ENCODE measurements at places on chromosomes 7 and 10.
A peak's percentile ranks its signal among the peaks of the same experiment; 100 is the strongest.

GRCh38 chr7:100093498-100093897 lies 4.7 kb downstream of the COPS6 start:
- no peak for DNase-seq

GRCh38 chr7:67391168-67391567 lies 394.5 kb downstream of the TYW1 start:
- DNase-seq, result no peak

DNA sequence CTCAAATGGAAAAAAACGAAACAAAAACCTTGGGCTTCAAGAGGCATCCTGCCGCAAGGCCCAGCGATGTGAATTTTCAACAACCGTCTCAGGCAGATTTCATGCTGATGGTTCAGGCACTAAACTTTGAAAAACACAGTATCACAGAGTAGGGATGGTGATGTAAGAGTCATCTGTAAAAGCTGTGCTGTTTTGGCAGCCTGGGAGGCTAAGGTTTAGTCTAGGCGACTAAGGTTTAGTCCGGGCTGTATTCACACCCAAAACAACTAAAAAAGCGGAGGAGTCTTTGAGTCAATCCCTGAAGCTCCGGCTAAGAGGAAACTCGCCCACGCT lies 420 bp upstream of the MINPP1 start:
- no peak for DNase-seq

- no peak for DNase-seq
Measured at GRCh38 chr10:133264461-133264860, 12.2 kb downstream of the ADAM8 start.

DNA sequence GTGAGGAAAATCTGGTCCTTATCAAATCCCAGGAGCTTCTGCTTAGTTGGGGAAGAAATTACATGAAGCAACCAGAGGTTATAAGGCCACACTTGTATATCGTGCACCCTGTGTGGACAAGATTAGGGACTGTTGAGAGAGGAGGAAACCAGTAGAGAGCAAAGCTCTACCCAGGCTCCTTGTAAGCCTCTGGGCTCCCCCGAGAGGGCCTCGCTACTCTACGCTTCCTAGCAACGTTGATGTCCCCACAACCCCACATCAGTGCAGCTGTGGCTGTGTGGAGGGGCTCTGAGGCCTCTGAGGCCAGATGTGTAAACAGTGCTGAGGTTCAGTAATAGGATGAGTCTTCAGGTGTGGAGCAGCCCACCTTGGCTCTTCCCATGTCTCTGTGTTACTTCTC lies 16.0 kb downstream of the HIF1AN start:
- no peak for DNase-seq

GRCh38 chr10:81270051-81270450 lies 604.9 kb upstream of the NRG3 start:
- DNase-seq, result no peak

DNA sequence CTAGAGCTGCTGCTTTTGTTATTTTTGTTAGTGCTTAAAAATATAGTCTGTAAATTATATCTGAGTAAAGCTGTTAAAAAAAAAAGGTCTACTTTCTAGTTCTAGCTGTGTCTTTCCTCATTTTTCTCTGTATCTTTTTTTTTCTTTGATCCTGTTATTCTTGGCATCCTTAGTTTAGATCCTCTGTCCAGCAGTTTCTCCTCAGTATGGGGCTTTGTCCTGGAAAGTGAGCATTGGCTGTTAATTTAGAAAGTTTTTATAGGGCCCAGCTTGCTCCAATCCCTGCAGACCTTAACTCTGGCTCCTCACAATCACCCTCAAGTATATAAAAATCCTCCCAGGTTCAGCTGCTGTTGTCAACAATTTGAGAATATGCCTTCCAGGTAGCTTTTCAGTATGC lies 23.5 kb downstream of the DDX50 start:
- DNase-seq, result no peak

DNA sequence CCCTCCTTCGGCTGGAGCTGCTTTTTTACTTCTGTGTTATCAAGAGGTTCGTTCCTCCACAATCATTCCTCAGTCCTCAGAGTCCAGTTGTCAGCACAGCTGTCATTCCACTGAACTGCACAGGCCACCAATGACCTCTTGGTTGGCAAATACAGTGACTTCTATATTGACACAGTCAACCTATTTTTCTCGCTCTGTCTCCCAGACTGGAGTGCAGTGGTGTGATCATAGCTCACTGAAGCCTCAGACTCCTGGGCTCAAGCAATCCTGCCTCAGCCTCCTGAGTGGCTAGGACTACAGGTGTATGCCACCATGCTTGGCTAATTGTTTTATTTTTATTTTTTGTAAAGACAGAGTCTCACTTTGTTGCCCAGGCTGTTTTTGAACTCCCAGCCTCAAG lies 27.7 kb downstream of the CRCP start:
- DNase-seq, result no peak

- peak; percentile 28 for DNase-seq
Measured at GRCh38 chr7:22001345-22002004, 55.8 kb upstream of the CDCA7L start.

- no peak for DNase-seq
Measured at GRCh38 chr10:12839941-12840611, 161.4 kb downstream of the CCDC3 start.

- DNase-seq, result no peak
Measured at GRCh38 chr7:106068538-106068961, 43.6 kb downstream of the SYPL1 start.

DNA sequence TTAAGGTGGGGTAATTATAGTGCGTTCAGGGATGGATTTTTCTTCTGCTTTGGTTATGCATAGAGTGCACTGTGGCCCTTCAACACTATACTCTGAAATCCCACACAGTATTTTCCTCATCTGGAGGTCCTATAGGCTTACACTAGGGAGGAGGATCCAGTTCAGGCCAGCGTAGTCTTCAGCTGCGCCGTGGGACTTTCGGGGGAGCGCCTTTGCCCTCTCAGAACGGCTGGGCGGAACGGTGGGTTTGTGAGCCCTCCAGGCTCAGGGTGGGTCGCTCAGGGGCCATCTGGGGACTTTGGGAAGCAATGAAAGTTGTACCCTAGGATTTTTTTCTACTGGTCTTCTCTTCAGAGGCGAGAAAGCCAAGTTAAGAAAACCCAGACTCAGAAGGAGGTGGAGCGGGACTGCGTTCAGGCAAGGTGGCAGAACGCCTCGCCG lies 652 bp upstream of the VPS26A start:
- DNase-seq, result peak; percentile 6

DNA sequence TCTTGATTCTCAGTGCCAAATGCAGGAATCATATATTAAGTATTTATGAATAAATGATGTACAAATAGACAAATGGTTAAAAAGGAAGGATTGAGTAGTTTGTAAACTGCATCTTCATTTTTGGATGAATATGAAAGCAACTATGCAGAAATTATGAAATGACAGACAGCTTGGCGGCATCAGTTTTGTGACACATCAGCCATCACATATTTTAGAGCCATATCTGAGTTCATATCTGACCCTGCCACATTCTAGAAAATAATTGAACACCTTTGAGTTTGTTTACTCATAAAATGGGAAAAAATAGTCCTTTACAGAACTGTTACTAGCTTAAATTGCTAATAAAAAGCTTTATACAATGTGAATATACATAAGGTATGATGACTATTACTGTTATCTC lies 448.2 kb downstream of the KIF20B start:
- DNase-seq, result no peak

DNA sequence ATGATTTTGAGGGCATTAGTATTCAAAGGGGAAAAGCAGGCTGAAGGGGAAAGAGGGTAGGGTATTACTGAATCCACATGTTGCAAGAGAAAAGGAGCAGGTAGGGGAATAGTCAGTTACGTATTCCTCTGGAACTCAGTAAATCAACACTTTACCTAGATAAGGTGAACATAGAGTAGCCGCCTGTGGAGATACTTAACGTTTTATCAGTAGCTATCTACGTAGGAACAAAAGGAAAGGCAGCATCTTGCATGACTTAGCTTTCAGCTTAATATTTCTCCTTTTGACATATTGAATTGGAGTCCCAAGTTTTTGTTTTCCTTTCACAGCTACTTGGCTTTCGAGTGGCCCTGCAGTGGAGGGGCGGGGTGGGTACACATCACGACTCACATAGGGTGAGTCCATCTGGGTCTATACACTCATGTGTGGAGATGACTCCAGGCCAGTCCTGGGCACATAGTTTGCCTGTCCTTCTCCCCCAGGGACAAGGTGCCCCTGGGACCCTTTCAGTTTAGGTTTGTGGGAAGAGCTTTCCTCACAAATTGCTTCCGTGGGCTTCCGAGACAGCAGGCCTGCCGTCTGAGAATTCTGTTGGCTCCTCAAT lies 48.1 kb downstream of the CCNY start:
- DNase-seq, result no peak

GRCh38 chr10:127135844-127136577 lies 60.4 kb downstream of the INSYN2A start:
- DNase-seq, result no peak

DNA sequence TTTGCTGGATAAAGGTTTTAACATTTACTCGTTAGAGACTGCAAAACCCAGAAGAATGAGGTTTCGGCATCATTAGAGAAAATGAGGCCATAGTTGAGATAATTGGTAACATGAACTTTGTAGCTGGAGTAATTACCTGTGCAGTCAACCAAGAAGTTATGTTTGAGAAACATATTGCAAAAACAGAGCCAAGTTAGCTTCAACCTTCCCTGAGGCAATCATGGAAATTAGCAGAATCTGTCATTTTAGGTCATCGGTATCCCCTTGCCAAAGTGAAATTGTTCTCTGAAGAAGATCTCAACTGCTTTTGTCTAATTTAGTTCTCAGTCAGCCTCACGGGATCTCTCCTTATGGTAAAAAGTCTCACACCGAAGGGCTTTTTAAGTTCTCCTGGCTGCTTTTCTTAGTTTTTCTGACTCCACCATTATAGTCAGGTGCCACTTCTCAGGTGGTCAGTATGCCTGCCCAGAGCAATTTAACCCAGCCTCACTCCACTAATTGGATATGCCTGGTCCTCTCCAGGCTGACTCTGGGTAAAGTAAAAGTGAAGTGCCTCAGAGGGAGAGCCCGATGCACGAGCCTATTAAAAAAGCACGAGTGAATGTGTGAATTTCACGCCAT lies 52.5 kb downstream of the NRCAM start:
- DNase-seq, result peak; percentile 26

DNA sequence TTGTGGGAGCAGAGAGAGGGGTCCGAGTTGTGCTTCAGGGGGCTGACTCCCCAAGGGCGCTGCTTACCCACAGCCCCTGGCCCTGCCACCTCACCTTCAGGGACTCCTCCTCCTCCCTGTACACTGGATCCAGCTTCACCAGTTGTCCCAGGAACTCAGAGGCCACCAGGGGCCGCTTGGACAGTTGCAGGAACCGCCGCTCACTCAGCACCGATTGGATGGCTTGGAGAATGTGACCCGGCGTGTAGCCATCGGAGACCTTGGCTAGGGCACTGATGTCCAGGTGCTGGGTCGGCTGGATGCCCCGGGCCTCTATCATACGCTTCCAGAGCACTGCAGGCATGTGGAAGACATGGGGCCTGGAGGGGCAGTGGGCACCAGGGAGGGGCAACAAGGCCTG lies 4.5 kb upstream of the ASB10 start:
- no peak for DNase-seq

- no peak for DNase-seq
Measured at GRCh38 chr10:79400146-79401004, 45.0 kb downstream of the ZCCHC24 start.

GRCh38 chr7:1383398-1384112 lies 75.7 kb downstream of the MICALL2 start:
- no peak for DNase-seq

- no peak for DNase-seq
Measured at GRCh38 chr10:32338262-32338661, 8.7 kb downstream of the EPC1 start.

DNA sequence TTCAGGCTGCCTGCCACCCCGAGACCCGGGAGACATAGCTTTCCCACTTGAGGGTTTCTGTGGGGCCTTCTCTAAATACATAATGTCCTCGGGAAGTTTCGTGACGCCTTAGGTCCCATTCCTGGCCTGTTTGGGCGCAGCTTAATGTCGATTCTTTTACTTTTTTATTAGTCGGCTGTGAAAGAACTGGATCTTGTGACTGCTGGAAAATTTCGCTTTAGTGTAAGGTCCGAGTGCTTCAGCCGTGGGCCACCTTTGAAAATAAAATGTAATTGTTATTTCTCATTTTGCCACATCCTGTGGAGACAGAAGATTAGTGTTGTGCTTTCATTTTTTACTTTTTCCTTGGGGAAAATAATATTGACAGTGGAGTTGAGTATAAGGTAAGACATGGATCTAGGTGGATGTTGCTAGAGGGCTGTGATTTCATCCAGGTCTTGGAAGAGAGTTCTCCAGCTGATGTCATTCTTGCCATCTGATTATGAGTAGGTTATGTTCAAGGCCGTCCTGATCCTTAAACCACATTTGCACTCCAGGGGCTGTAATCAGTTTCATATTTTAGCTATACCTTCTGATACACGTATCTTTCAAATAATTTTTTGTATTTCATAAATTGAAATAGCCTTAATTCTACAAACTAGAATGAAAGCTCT lies 830 bp downstream of the RAB18 start:
- no peak for DNase-seq

GRCh38 chr7:129824291-129825208 lies 128.2 kb downstream of the UBE2H start:
- peak; percentile 84 for DNase-seq

DNA sequence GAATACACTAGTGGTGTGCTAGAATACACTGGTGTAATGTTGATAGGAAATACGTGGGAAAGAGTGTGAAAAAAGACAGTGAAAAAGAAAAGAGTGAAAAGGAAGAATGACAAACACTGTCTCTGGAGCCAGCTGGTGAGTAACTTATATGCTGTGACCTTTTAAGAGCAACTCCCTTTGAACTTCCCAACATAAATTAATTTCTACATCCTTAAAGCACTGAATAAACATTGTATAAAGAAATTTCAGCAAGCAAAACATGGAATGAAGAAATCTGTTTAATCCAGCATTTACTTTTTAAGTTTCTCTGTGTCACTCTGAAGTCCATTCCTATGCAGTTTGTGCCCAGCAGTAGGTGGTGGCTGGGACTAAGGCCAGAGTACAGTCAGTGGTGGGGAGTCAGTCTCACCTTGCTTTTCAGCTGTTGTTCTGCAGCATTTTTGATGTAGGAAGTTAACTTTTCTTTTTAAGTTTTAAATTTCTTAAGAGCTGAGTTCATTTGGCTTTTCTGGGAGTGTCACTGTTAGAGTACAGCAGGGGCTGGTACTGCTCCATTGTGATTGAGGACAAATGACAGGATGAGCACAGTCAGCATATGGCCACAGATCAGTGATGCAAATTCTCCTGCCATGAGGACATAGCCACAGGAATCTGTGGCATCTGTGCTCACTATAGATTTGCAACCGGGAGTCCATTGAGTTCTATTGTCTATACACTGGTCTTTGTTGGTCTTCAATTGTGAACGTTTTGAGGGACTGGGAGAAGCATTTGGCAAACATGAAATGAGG lies 321.8 kb downstream of the ZNF248 start:
- DNase-seq, result no peak

DNA sequence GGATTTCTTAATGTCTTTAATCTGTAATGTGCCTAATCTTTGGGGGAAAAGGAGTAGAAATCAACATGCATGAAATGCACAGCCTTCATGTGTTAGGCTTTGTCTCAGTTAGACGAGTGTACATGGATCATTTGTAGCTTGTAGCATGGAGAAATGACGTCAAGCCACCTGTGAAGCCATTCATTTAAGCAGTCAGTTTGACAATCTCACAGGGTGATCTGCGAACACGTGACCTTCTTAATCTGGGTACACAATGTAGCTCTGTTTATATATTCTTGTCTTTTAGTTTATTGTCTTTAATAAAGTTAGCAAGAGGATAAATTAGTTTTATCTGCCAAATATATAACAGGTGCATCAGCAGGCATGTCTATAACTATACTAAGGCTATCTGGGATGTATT lies 351.9 kb upstream of the LRGUK start:
- no peak for DNase-seq
